Activated CD4-positive, alpha-beta memory T cell treated with anti-CD3 and anti-CD28 coated beads for 36 hours (primary cell): ENCODE measurements at places on chromosomes 1 and 21. TPM values are rescaled to one million over a fixed set of nuclear protein-coding genes. Genes with fewer than 3 reads are reported as not detected.
A peak's percentile ranks its signal among the peaks of the same experiment; 100 is the strongest.

UTS2 gene
- not detected for total RNA-seq

GRCh38 chr1:210294999-210295745 is 33.5 kb upstream of the HHAT start:
- DNase-seq, result no peak

DNA sequence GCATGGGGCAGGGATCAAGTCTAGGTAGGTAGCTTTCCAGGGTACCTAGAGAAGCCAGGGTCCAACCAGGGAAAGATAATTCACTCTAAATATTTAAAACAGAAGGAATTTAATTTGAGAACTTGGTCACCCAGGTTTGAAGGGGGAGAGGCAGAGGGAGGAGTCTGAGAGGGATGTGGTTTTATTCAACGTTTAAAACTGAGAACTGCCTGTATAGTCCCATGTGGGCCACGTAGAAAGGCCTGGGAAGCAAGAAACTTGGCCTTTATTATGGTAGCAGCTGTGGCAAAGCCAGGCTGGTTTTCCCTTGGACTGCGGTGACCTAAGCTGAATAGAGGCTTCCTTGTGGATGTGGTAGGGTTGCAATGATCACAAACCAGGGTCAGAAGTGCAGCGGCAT is 42.0 kb upstream of the DUSP10 start:
- peak; percentile 27 for DNase-seq

GRCh38 chr1:172342584-172343239 is 77.8 kb upstream of the C1orf105 start:
- no peak for DNase-seq

DNA sequence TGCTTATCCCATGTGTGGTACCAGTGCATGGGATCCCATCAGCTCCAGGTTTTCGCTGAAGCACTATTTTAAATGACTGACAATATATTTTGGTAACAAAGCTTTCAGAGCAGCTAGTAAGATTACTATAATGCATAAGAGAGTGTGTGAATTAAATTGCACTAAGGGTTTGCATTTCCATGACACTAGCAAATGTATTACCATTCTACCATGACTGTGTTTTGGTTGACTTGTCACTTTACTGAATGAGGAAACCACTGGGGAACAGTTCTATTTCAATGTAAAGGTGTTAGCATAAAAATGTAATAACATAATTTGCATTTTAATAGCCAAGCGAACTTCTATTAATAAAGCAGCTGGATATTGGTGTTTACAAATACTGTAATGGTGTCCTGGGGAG is 31.7 kb upstream of the ERO1B start:
- DNase-seq, result no peak

DNA sequence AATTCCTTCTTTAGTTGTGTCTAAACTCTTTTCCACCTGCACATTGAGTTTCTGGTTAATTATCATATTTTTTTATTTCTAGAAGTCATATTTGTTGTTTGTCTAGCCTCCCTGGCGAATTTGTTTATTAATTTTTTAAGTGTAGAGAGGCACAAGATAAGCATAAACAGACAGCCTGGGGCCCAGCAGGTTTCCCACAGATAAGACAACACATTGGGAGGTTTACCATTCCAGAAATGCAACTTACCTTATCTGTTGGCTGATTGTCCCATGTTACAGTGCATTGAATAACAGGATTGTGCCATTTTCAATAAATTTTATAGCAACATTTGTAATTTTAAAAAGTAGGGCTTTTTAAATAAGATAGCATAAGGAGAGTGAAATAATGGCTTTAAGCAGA is 34.9 kb downstream of the COG2 start:
- no peak for DNase-seq
